Cerebellar nuclear complex (tissue), 1 donor: ENCODE measurements at places on chromosomes 2 and 18.

GRCh38 chr2:9184361-9184760 is 22.3 kb upstream of the ASAP2 start:
- no peak for DNase-seq

- DNase-seq: no peak
Observed at GRCh38 chr2:230642966-230643365, 69.7 kb upstream of the CAB39 start.

- DNase-seq: no peak
Observed at GRCh38 chr18:34990597-34990996, 50.6 kb upstream of the MAPRE2 start.

DNA sequence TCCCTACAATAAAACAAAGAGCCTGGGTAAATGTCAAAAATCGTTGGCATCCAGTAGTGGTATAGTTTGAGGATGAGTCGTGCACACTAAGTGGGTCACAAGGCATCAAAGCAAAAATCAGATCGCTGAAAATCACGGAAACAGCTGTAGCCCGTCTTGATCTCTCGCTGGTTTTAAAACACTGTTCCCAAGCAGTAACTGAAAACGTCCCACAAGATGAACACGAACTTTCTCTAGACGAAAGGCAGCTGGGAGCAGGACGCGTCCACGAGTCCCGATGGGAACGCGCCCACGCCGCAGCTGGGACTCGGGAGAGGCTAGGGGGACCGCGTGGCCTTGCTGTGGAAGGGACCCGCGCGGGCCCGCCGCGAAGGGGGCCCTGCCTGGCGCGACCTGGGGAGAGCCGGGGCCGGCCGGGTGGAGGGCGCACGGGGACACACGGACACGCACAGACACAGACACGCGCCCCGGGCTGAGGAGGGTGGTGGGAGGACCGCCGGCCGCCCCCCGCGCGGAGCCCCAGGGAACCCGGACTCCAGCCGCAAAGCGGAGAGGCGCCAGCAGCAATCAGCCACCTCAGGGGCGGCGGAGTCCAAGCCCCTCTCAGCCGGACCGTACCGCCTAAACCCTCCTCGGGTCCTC is 651 bp downstream of the STK17B start:
- no peak for DNase-seq

GRCh38 chr2:103809941-103810441 is 1043.9 kb upstream of the POU3F3 start:
- DNase-seq: no peak

- DNase-seq: no peak
Observed at GRCh38 chr2:212683346-212684097, 144.9 kb upstream of the ERBB4 start.

DNA sequence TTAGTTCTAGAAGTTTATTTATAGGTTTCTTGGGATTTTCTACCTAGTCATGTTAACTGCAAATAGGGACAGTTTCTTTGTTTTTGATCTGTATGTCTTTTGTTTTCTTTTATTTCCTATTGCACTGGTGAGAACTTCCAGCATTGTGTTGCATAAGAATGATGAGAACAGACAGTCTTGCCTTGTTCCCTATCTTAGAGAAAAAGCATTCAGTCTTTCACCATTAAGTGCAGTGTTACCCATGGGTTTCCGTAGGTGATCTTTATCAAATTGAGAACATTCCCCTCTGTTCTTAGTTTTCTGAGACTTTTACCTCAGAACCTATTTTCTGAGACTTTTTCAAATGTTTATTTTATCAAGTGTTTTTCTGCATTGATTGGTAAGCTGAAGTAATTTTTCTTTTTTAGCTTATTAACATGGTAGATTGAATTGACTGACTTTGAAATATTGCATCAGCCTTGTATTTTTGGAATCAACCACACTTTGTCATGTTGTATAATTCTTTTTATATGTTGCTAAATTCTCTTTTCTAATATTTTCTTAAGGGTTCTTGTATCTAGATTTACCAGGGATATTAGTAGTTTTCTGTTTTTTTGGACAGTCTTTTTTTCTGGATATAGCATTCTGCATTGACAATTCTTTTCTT is 17.2 kb downstream of the MFSD6 start:
- no peak for DNase-seq

DNA sequence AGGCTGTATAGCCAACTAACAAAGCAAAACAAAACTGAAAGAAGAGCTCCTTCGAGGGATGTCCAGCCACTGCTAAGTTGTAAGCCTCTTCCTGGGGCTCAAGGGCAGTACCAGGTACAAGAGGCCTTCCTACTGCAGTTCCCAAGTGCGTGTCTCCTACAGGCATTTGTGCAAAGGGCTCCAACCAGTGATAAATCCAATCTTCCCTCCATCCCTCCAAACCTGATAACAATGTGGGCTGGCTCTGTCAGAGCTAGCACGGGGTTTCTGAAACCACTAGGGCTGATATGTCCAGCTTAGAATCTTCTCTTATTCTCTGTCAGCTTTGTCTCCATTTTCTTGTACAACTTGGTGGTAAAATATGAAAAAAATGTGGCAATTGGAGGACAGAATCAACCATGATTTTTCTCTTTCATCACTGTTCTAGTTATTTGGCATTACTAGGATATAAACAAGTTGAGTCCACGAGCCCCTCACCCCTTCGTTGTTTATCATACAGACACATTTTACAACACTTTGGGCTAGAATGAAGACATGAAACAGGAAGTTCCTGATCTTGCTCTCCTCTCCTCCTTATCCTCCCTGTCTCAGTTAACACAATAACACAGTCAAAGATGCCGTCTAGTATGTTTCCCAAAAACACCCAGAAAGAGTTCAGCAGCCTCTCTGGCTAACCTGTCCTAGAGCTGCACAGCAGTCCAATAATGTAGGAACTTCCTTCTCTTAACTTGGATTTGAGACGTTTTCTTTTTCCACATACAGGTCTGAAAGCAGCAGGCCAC is 35.4 kb upstream of the WIPF1 start:
- no peak for DNase-seq

DNA sequence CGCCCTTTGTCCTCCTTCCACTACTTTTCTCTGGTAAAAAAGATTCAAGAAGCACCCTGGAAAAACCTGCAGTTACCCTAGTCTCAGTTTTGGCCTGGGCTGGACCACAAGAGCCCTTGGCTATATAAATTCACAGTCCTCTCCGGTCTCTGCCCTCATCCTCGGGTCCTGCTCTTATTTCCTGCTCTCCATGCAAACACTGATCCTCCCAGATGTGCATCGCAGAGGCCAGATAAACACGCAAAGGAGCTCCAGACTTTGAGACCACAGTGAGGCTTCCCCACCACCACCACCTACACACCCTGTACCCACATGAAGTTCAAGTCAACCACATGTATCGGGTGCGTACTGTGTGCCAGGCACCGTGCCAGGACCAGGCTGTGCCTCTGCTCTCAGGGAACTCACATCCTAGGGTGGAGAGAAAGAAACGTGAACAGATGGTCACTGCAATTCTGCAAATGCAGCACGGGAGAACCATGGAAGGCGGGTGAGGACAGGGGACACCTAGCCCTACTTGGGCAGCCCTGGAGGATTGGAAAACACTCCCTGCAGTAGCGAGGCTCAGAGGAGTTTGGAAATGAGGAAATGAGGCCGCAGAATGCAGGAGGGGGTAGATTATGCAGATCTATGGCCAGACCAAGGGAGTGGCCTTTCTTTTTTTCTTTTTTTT is 7.4 kb downstream of the CTDSP1 start:
- no peak for DNase-seq

- no peak for DNase-seq
Observed at GRCh38 chr18:59911600-59911999, 11.8 kb downstream of the PMAIP1 start.

DNA sequence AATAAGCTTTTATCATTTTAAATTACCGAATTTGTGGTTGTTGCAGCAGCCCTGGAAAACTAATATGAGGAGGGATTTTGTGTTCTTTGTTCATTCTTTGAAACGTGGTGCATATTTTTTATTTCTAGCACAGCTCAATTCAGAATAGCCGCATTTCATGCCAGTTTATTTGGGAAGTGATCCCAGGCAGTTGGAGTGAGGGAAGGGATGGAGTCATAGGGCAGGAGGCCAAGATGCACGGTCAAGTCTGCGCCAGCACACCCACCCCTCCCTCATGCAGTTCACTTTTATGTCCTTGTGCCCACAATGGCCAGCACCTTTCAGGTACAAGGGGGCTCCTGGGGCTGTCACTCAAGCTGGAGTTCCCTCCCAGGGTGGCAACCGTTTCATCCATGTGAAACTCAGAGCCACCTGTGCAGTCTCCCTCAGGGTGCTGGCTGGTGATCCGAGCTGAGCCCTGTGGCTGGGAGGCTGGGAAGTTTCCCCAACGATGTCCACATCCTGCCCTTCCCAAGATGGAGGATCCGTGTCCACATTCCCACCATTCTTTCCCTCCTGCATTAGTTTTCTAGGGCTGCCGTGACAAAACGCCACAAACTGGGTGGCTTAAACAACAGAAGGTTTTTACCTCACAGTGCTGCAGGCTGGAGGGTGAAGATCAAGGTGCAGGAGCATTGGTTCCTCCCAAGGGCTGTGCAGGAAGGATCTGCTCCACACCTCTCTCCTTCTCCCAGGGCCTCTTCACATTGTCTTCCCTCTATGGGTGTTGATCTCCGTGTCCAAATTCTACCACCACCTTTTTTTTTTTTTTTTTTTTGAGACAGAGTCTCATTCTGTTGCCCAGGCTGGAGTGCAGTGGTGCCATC is 68.5 kb upstream of the ITGA6 start:
- DNase-seq: no peak

DNA sequence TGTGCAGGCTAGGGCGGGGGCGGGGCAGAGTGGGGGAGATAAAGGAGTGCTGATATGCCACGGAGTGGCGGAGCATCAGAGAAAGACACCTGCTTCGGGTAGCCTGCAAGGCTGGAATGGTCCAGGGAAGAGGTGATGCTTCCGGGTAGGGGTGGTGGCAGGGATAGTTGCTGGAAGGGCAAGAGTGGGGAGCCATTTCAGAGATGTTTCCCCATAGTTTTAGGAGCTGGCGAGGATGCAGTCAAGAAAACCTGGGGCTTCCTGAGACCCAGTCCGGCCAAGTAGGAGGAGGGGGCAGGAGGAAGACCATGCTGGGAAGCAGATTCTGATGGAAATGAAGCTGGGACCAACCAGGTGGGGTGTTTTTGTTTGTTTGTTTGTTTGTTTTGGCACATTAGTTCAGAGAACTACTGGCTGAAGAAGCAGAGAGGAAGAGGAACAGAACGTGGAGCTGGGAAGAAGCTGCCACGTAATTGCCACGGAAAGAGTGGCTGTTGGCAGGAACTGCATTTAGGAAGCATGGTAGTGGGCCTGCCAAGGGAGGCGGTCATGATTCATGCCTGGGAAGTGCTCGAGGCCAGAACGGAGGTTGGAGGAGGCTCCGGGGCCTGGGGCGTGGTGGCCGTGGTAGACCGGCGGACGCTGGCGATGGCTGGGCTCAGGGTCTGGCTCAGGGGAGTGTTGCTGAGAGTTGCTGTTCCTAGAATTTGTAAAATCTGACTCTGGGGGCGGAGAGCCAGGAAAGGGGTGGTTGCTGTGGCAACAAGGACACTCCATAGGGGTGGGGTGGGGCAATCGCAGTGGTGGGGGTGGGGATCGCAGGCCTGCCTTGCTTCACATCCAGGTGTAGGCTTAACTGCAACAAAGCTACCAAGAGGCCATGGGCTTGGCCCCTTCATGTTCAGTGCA is 8.6 kb upstream of the INPP5D start:
- DNase-seq: no peak

- no peak for DNase-seq
Observed at GRCh38 chr2:130345611-130346010, 2.9 kb downstream of the IMP4 start.

DNA sequence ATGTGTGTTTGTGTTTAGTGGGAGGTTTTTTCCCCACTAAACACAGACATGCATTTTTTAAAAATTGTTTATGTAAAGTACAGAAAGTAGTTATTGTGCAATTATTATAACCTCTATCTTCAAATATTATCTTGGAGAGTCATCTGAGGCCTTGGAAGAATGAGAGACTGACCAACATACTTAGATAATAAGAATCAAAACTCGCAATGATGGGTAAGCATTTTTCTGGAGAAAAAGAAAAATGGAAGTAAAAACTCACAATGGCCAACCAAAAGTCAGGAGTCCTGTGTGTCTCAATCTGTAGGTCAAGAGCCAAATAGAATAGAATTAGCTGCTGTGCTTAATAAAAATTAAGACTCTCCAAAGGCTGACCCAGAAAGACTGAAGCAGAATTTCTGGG is 43.0 kb downstream of the MEMO1 start:
- DNase-seq: no peak

DNA sequence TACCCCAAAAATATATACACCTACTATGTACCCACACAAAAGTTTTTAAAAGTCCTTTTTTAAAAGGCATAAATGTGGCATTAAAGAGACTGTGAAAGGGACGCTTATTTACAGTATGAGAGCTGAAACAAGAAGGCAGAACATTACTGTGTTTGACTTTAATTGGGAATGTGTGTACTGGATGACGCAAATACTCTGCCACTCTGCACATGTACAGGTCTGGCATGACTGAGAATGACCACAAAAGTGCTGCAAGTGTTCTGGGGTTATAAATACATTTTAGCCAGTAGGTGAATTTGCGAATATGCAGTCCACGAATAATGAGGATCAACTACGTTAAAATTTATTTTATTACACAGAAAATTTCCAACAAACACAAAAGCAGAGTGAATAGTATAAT is 11.4 kb downstream of the DARS1 start:
- DNase-seq: no peak

DNA sequence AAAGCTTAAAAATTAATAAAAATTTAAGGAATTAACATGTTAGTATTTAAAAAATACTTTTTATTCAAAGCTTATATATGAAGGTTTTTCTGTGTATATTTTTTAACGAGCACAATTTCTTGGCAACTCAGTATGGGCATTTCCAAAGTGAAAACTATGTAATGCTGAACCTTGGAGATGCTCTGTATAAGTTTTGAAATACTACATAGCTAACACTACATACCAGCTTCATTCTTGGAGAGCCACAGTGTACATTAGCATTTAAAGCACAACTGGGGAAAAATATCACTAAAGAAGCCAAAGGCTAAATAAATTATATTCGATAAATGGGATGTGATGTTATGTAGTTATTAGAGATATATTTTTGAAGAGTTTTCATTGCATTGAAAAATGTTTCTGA is 446.5 kb downstream of the CCDC85A start:
- DNase-seq: no peak

GRCh38 chr2:28588292-28588670 is 92.4 kb downstream of the PLB1 start:
- DNase-seq: no peak

GRCh38 chr2:179886-180285 is 83.9 kb downstream of the SH3YL1 start:
- no peak for DNase-seq

GRCh38 chr2:67463810-67464209 is 66.7 kb downstream of the ETAA1 start:
- no peak for DNase-seq

GRCh38 chr2:108182489-108182888 is 57.3 kb upstream of the SULT1C3 start:
- no peak for DNase-seq

- no peak for DNase-seq
Observed at GRCh38 chr2:230323385-230324106, 3.4 kb upstream of the SP140L start.

DNA sequence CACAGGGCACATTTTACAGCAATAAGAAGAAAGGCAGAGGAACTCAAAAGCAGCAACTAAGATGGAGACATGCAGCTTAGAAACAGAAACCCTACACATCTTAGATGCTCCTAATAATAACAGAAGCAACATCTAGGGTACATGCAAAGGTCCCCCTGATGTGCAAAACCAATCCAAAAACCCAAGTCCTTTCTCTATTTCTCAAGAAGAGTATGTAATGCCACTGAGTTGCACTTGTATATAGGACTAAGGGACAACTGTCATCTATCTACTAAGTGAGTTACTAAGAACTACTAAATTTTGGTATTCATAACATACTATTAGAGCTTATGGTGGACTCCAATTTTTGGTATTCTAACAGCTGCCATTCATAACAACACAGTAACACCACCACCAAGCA is 28.4 kb downstream of the HNRNPLL start:
- DNase-seq: no peak
